ENCODE measurements at places on chromosomes 6 and 20.

GRCh38 chr6:45702849-45703739, 312.6 kb downstream of the CLIC5 start:
- no peak for DNase-seq

DNA sequence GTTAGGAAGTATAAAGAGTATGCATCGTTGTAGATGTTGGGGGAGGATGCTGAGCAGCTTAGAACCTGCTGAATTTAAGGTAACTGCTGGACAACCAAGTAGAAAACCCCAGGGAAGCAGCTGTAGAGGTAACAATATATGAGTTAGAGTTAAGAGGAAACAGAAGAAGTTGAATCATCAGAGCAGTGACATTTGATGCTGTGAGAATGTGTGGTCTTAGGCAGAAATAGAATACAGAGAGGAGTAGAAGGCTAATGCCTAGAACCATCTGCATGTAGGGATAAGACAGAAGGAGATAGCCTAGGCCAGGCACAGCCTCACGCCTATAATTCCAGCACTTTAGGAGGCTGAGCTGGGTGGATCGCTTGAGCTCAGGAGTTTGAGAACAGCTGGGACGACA, 22.6 kb upstream of the DYNLRB1 start:
- DNase-seq, result no peak

DNA sequence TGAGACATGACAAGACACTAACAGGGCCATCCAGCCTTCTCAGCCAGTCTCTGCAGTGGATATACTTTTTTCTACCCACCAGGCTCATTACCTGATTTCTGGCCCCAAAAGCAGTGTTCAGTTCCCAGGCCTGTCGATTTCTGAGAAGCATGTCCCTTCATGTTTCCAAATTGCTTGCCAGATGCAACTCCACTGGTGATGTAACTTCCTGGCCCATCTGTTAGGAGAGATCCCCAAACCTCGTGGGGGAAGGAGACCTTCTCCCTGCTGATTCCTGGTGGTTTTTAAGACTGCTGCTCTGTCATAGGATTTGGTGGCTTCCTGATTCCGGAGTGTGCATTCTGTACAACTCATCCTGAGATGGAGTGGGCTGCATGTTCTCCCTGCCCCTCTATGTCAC, 31.6 kb upstream of the MRPS10 start:
- no peak for DNase-seq

DNA sequence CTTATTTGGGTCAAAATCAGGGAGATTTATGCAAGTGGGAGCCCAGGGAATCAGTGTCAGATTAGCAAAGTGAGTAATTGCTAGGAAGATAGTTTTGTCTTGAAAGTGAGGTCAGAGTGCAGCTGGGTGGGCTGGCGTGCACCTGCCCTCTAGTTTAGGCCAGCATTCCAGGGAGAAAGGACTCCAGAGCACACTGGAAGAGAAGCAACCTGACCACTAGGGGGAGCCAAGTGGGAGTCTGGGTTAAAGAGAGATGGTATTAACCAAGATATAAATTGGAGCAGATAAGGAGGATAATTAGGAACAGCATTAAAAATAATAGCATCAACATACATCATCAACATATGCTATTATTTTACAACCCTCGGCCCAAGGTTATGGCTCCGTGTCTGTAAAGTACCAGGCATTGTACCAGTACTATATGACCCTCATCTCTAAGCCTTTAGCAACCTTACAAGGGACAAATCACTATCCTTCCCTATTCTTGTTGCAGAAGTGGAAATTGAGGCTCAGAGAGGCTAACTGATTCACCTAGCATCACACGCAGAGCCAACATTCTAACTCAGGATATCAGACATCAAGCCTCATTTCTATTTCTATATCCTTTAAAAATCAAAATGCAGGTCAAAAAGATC, 57.8 kb downstream of the SLC2A10 start:
- no peak for DNase-seq

DNA sequence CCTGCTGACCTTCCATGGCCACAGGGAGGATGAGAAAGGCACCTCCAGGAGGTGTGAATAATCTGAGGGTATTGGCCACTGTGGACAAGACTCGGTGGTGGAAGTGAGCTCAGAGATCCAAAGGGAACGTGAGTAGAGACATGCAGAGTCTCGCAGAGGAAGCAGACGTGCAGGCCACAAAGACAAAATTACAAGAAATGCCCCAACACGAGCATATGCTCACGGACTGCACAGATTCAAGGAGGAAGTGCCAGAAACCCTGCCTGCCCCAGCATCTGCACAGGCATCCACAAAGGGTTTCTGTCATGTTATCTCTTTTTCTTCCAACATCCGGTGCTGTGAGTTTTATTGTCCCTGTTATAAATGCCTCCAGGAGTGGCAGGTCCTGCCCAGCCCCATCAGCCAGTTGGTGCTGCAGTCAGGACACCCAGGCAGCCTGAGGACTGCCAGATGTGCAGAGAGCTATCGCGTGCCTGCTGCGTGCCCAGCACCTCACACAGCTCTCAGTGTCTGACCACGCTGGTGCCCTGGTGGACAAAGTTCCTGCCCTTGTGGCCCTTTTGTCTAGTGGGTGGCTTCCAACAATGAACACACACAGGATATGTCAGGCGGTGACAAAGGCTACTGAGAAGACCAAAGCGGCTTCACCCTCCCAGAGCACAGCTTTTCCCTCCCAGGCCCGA, 34.0 kb upstream of the FANCE start:
- DNase-seq, result no peak

- DNase-seq, result no peak
These were observed 66.5 kb upstream of the PIM1 start for GRCh38 chr6:37103169-37104039.

DNA sequence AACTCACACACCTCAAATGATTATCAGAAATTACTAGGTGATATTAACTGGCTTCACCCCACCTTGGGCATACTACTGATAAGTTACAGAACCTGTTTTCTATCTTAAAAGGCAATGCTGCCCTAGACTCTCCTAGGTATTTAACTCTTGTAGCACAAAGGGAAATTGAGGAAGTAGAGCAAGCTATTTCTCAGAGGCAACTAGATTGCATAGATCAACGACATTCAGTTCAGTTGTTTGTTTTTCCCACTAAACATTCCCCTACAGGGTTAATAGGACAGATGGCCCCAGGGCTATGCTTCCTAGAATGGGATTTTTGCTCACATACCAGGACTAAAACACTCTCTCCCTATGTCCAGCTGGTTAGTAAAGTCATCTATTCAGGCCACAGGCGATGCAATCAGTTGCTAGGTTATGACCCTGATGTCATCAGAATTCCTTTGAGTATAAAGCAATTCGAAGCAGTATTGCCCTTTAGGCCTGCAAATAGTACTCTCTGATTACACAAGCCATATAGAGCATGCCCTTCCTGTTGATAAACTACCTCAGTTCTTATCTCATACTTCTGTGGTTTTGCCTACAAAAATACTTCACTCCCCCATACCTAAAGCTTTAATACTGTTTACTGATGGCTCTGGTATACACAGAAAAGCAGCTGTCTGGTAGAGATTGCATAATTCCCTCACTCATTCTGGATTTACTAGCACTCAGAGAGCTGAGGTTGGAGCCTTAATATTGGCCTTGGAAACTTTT, 67.4 kb upstream of the ASCC3 start:
- DNase-seq, result no peak

GRCh38 chr6:135819665-135820064, 31.8 kb upstream of the PDE7B start:
- no peak for DNase-seq

DNA sequence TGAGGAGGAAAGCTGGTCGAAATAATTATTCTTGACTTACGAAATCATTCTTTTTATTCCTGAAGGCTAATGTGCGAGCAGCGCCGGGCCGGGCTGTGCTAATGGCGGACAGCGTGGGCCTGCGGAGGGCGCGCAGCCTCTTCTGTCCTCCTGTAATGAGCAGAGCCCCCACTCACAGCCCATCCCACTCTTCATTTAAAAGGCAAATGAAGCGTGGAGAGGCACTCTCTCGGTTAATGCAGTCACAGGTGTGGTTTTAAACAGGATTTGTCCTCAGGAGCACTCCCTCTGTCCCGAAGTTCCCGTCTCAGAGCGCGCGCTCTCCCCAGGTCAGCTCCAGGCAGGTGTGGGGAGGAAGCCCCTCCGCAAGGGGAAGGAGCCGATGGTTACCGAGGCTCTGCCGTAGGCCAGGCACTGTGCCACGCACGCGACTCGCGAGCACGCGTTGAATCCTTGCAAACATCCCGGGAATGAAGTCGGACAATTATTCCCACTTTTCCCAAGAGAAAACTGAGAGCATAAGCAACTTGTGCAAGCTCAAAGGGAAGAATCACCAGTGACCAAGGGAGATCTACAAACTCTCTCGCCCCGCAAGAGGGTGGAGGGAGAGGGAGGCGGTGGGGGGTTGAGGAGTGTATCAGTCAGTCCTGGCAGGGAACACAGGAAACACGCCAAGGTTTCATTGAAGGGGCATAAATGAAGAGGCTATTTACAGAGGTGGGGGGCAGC, 35.5 kb upstream of the ZFAND3 start:
- DNase-seq, result no peak

DNA sequence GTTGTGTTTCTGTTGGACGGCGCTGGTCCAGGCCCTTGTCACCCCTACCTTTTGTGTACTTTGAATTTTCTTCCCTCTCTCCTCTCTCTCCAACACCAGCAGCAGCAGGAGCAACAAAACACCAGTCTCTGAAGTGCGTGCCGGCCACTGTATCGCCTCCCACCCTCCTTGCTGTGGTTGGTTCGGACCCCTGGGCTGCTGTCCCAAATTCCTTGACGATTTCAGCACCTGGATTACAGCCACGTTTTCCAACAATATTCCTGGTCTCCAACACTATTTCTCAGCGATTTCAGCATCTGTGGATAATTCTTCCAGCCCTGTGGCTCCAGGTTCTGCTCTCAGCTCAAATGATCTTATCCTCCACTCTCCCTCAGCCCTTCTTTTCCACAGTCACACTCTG, 11.8 kb downstream of the MAS1 start:
- DNase-seq, result no peak

GRCh38 chr6:149483849-149484655, 762 bp downstream of the ZC3H12D start:
- DNase-seq, result no peak

- no peak for DNase-seq
These were observed 147.9 kb downstream of the SOX4 start for GRCh38 chr6:21741221-21742109.

GRCh38 chr6:150635906-150636514, 36.3 kb downstream of the PLEKHG1 start:
- DNase-seq, result no peak

DNA sequence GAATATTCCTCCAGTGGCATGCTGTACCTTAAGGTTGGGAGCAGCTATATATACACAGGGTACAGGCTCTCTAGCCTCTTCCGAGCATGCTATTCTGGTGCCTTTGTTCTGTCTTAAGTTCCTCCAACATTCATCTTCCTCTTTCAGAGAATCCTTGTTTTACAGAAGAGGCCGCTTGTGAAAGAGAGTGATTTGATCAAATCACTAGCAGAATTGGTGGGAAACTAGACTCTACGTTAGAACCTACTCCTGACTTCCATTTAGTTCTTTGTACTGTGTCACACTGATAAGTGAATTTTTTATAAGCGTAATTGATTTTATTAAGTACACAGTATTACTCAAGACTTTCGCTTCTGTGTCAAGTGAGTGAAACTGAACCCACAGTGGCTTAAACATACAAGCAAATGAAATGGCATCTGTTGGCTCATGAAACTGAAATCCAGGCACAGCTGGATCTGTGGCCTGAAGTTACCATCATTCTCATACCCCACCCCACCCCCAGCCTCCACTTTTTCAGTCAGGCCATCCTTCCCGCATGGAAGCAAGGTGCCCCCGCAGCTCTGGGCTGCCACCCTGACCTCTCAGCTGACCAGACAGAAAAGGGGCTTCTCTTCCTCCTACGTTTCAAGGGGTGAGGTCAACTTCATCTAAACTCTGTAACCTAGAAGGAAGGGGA, 102.3 kb downstream of the RPP40 start:
- DNase-seq, result no peak

GRCh38 chr20:49616154-49617007, 48.4 kb upstream of the PTGIS start:
- DNase-seq, result no peak

DNA sequence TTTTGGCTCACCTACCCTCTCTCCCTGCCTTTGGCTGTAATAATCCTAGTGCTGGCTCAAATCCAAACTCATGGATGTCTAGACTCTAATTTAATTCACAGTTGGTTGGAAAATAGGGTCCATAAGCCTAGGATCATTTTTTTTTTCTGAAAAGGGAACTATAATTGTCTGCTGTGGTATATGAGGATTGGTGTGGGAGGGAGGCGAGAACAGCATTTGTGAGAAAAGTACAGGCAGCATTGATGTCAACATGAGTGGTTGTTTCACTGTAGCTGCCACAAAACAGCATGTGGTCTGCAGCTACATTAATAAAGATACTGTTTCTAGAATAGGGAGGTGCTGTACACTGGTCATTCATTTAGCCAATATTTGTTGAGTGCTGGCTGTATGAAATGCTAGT, 18.6 kb upstream of the POLR1H start:
- no peak for DNase-seq

DNA sequence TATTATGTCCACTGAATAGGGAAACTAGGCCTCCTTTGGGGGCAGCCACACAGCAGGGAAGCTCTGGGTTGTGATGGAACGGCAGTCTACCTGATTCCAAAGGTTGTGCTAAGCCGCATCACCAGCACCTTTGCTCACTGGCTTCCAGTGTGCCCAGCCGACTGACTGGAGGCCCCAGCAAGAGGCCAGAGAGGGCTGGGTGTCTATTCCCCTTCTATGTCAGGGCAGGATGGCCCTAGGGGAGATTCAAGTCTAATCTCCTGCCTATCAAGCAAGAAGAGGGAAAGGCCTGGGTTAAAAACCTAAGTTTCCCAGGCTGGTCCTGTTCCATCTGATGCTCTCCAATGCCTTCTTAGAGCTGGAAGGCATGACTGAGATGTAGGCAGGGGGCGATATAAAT, 53.6 kb downstream of the JPH2 start:
- DNase-seq, result no peak

DNA sequence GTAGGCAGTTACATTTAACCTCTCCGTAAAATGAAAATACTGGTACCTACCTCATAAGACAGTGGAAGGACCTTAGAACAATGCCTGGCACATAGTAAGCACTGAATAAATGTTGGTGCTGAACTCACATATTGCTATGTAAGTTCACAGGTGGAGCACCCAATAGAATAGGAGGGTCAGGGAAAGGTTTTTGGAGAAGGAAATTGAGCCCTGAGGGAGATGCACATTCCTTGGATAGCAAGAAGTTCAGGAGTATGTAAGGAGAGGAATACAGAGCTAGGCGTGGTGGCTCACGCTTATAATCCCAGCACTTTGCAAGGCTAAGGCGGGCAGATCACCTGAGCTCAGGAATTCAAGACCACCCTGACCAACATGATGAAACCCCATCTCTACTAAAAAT, 7.0 kb downstream of the UBE2C start:
- no peak for DNase-seq

Measured in activated naive CD4-positive, alpha-beta T cell (primary cell).